ENCODE measurements at places on chromosomes 3 and 15.

DNA sequence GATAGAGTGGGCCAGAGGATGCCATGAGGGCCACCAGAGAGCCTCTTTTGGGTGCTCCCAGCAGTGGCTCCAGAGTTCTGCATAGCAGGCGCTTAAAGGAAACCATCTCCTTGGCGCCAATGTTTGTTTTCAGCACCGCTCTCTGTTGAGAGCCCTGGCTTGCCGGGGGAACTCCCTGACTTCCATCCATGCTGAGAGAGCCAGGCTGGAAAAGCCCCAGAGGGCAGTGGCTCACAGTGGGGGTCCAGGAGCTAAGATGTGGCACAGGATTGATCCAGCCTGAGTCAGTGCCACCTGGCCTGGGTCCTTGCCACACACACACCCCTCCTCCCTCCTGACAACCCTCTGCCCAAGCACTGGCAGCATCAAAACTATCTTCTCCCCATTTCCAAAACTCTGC is 50.4 kb upstream of the HACD2 start:
- DNase-seq: no peak

GRCh38 chr15:68775671-68776476 is 44.8 kb downstream of the ANP32A start:
- DNase-seq: no peak

GRCh38 chr3:22265403-22265802 is 514.4 kb upstream of the ZNF385D start:
- DNase-seq: peak; percentile 15

- no peak for DNase-seq
Observed at GRCh38 chr15:47887241-47887800, 170.0 kb downstream of the SEMA6D start.

DNA sequence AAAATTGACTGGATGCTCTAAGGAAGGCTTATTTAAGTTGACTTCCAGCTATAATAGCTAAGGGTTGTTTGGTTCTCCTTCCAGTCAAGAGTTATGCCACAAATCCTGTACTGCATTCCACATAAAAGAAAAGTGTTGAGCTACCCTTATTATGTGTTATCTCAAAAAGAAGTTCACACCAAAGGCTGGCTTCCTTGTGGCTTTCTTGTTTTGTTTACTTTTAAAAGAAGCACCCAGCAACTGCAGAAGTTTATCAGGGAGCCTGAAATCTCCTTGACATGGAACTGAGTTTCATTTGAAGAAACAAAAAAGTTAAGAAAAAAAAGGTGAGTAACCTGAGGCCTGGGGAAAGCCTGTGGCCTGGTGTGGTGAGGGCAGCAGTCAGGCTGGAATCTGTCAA is 10.2 kb downstream of the MGLL start:
- no peak for DNase-seq

- no peak for DNase-seq
Observed at GRCh38 chr15:89693091-89693490, 2.5 kb downstream of the WDR93 start.

GRCh38 chr3:24454393-24454792 is 40.3 kb downstream of the THRB start:
- no peak for DNase-seq

GRCh38 chr15:82810890-82811426 is 1.5 kb downstream of the WHAMM start:
- peak; percentile 77 for DNase-seq

DNA sequence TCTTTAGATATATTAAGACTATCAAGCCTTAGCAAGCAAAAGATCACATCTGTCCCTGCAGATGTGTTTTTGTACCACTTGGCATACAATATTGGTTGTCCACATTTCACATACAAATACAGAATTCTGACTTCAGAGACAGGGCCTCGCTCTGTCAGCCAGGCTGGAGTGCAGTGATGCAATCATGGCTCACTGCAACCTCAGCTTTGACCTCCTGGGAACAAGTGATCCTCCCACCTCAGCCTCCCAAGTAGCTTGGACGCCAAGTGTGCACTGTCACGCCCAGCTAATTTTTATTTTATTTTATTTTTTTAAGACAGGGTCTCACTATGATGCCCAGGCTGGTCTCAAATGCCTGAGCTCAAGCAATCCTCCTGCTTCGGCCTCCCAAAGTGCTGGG is 53.0 kb upstream of the ACTL6A start:
- DNase-seq: no peak

DNA sequence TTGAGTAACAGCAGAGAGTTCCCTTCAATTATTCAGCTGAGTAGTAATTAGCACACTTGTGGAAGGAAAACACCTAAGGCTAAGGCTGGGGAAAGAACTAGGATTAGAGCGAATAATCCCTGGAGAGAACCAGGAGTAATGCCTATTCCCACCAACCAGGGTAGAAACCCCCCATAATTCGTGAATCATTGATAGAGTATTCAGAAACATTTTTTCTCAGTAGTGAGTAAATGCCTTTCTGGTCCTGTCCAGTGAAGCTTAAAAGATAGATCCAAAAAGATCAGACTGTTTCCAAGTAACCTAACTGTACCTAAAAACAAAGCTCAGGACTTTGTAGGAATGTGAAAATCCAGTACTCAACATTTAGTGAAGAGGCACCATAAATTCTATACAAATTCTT is 71.2 kb downstream of the DGKG start:
- no peak for DNase-seq

DNA sequence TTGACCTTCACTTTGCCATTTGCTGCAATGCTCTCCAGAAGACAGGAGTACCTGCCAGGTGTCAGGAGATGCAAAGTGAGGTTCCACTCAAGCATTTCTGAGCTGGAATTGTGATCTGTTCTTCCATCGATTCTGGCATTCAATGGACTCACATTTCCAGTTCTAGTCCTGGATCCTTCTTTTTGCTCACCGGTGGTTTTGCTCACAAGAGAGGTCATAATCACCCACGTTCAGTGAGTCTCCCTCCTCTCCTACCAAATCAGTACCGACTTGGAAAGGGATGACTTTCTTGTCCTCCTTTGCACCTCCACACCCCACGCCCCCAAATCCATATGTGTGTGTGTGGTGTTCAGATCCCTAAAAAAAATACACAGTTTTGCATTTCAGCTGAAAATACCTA is 206.7 kb upstream of the IGF1R start:
- DNase-seq: no peak

DNA sequence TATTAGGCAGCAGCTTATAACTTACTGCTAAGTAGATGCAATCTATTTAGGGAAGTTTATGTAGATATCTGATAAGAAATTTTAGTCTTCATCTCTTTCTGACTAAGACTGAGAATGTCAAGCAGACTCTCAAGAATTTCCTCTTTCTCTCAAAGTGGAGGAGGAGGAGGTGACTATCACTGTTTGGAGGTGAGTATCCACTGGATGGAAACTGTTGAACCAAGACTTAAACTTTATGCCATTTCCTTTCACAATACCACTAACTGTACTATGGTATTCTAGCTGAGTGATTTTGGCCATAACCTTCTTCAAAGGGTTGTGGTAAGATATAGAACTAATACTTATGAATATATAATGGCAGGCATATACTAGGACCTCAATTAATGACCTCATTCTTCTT is 64.6 kb downstream of the TPRG1 start:
- no peak for DNase-seq

GRCh38 chr3:132867956-132868355 is 145.7 kb upstream of the NPHP3 start:
- DNase-seq: peak; percentile 58

GRCh38 chr3:164174059-164174458 is 904.2 kb downstream of the SI start:
- DNase-seq: peak; percentile 3

DNA sequence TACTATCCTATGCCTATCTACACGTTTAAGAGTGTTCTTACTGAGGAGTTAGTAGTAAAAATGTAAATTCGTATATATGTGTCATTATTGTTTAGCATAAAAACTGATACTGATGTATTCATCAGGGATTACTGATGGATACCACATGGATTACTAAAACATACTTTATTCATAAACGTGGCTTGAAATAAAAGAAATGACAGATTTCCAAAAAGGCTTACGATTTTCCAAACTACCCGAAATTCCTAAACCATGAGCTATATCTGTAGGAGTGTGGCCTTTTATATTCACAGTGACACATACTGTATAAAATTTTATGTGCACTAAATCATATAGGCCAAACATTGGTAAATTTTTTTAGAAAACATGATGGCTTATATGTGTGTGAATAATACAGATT is 6.9 kb downstream of the TSC22D2 start:
- DNase-seq: no peak

- DNase-seq: no peak
Observed at GRCh38 chr15:65785151-65785550, 6.9 kb downstream of the DENND4A start.

Data from OCI-M1 (cell line).